Left hindlimb (tissue), 1 donor: ENCODE measurements at places on chromosomes 7 and 10.

DNA sequence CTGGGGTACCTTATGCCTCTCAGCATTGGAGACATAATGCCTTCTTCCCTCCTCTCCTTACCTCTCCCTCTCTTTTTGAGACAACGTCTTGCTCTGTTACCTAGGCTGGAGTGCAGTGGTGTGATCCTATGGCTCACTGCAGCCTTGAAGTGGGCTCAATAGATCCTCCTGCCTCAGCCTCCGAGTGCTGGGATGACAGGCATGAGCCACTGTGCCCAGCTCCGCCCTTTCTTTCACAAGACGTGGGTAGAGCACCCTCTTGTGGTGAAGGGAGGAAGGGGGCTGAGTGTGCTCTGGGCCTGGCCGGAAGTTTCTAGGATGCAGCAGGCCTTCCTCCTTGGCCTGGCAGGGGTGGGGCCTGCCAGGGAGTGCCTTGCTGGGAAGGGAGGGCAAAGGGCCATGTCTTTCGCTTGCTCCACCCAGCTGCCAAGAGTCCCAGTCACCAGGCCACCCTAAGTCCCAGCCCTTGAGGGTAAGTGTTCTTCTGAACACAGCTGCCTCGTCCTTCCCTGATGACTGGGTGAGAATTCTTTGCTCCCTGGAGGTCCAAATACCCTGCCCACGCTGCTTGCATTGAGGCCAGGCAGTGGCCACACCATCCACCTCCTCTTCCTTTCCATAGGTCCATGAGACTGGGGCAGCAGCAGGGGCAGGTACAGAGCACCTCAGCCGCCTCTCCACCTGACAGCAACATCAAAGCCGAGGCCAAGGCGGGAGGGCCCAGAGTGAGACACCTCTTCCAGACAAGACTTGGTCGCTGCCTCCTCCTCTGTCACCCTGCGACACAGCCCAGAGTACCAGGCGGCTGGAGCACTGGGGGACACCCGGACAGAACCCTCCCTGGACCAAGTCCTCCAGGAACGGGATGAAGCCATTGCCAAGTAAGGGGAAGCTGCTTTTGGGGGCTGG, 3.7 kb downstream of the ABHD11 start:
- DNase-seq: peak; percentile 60

DNA sequence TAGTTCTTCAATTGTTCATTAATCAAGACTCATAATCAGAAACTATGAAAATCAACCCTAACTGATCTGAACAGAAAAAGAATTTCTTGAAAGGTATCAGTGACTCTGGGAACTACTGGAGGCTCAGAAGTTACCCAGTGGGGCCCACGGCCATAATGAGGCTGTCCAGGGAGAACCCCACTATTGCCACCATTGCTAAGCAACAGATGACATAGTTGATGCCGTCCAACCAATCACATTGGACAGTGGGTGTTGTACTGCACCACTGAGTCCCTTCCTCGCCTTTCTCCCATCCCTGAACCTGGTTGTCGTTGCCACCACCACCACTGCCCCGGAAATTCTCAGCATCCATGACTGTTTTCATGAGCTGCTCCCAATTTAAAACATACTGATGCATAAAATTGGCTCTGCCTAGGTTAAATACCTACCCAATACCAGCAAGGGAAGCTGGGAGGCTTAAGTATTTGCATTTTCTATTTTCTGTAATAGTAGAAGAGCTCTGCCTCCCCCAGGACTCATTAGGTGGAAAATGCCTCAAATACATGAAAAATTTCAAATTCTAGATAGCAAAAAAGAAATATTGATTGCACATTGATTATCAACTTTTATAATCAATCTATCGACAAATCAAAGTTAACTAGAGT, 26.7 kb upstream of the USP6NL start:
- DNase-seq: no peak

- DNase-seq: no peak
Measured at GRCh38 chr7:50667789-50668226, 102.6 kb upstream of the DDC start.

- peak; percentile 55 for DNase-seq
Measured at GRCh38 chr10:13099144-13099665, 758 bp upstream of the OPTN start.
